ENCODE measurements at places on chromosomes 5 and 9. TPM values are rescaled to one million over a fixed set of nuclear protein-coding genes. Genes with fewer than 3 reads are reported as not detected.

DNA sequence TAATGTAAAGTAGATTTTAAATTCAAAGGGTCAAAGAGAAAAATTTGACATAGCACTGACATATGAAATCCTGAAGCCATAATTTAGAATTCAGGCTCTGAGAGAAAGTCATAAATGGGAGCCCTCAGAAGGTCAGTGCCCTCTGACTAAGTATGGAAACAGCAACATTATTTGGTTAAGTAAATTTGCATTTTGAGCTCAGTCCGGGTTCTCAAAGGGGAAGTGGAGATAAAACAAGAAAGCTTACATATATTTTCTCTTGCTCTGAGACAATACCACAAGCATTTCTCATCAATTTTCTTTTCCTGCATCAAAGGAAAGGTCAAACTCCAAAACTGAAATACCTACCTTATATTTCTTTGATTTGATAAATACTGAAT, 348.0 kb downstream of the SEMA5A start:
- no peak for DNase-seq

DNA sequence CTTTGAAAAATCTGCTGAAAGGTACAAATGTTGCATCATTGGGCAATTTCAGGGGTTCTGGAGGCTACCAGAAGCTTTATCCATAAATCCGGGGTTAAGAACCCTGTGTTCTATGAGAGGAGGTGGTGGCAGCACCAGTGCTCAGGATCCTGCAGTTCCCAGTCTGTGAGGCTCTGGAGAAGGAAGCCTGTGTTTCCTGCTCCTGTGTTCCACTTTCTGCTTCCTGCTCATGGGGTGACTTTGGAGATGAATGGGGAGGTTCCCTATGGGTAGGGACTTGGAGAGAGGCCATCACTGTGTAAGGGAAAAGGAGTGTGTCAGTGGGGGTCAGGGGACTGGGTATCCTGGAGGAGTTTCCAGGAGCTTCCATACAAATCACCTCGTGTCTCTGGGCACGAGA, 2.3 kb downstream of the CDX1 start:
- DNase-seq = no peak

DNA sequence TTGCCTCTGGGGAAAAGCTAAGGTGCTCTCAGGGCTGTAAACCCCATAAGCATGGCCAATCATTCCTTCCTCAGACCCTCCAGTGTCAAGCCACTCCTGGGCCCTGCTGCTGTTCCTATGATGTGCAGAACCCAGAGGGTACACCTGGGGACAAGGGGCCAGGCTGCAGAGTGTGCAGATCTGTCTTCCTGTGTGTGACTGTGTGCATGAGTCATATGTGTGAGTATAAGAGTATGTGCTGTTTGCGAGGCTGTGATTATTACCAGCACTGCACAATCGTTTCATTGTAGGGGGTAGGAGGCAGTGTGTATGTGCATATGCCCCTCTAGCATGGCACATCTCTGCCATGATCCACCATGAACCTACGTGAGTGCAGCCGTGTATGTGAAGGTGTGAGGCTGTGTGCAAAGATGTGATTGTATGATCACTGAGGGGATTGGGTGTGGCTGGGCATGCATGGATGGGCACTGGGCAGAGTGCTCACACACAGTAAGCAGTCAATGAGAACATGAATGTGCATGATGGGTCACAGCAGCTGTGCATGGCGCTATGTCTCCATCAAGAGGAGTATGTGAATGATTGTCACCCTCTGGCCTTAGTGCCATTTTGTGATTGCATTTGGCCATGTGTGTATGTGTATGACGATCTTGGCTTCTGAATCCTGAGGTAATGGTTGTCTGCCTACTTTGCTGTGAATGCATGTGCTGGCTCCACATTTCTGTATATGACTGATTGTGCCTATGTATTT, 2.4 kb upstream of the OR1K1 start:
- no peak for DNase-seq

SHROOM1 gene
- 2.8 TPM for polyA plus RNA-seq

DNA sequence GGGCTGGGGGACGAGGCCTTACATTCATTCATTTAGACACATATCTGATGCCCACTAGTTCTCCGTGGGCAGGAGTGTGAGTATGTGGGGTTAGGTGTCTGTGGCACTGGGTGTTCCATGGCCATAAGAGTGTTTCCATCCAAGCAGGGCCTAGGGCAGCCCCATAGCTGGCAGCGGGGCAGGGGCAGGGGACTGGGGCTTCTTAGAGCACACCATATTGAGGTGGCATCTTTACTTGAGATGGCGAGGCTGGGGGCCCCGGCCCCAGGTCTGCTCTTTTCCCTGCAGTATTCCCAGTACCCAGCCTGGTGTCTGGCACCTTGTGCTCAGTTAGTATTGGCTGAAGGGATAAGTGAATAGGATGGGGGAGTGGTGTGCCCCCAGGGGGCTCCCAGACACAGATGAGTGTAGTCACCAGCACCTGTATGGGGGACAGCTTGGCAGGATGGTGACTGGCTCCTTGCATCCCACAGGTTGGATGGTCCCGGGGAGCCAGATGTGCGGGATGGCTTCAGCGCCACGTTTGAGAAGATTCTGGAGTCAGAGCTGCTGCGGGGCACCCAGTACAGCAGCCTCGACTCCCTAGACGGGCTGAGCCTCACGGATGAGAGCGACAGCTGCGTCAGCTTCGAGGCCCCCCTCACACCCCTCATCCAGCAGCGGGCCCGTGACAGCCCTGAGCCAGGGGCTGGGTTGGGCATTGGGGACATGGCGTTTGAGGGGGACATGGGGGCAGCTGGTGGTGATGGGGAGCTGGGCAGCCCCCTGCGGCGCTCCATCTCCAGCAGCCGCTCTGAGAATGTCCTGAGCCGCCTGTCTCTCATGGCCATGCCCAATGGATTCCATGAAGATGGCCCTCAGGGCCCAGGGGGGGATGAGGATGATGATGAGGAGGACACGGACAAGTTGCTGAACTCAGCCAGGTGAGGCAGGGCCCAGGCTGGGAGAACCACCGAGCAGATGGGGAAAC, 17.5 kb downstream of the PSD2 start:
- DNase-seq = no peak

- DNase-seq = no peak
These were observed 36.5 kb upstream of the NUDT12 start for GRCh38 chr5:103598997-103599566.

DNM1 gene
- 51.3 TPM for polyA plus RNA-seq

- peak; percentile 58 for DNase-seq
These were observed 186.7 kb downstream of the PDZD2 start for GRCh38 chr5:31825518-31826068.

DNA sequence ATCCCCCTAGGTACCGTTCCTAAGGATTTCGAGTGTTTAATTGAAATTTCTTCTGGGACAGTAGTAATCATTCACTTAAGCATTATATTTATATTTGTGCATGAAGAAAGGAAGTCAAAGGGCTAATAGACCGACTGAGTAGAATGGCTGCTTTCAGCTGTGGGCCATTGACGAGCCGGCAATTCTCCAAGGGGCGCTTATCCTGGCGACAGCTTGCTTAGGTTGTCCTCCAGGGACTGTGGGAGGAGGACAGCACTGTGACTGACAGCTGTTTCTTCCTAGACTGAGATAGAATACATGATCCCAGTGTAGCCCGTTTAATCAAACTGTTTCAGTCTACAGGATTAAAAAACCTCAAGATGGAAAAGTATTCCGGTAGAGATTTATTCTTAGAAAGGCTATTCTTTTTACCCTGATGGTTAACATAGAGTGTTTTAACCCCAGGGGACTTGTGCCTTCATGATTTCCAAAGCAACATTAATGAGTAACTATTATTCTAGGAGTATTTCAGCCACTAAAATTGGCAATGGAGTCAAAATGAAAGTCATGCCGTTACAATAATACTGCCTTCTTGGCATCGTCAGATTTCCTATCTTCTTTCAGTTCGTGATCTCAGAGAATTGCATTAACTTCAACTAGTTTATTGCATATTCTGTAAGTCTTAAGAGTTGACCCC, 943.1 kb upstream of the WWC1 start:
- no peak for DNase-seq

DNA sequence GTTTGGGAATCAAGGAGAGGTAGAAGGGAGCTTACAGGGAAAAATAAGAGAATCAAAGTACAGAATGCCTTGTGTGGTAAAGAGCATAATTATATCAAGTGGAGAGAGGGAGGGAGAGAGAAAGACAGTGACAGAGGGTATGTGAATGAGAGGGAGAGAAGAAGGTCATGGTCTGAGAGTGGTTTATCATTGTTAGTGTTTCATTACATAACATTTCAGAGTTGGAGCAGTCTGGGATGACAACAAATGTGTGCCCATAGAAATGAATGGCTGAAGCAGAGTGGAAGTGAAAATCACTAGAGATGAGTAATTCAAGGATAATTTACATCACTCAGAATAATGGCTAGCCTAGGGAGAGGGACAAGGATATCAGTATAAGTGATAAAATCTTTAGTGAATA, 799.2 kb downstream of the TLE1 start:
- DNase-seq = no peak

DNA sequence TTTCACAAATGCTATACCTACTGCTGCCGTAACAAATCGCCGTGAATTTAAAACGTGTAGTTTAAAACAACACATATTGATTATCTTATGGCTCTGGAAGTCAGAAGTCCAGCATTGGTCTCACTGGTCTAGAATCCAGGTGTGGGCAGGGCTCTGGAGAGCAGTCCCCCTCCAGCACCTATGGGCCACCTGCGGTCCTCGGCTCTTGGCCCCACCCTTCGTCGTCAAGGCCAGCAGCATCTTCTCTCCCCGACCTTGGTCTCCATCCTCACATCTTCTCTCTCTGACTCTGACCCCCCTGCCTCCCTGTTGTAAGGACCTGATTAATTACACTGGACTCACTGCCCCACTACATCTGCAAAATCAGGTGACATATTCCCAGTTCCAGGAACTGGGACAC, 106.4 kb upstream of the COL5A1 start:
- no peak for DNase-seq

- DNase-seq = no peak
These were observed 50.9 kb upstream of the DMRTA1 start for GRCh38 chr9:22395687-22396141.

Measured in hindlimb muscle (tissue), 1 donor.